ENCODE measurements at places on chromosomes 16 and 17. TPM values are rescaled to one million over a fixed set of nuclear protein-coding genes. Genes with fewer than 3 reads are reported as not detected.

- no peak overlapping the region for H3K27ac ChIP-seq
- no peak for DNase-seq
- no peaks in the 10 kb centered on the region for H3K4me1 ChIP-seq
- peaks cover 7% of the 10 kb centered on the region for H3K27me3 ChIP-seq
- no peak overlapping the region for H3K4me3 ChIP-seq
- no peaks in the 10 kb centered on the region for H3K36me3 ChIP-seq
Measured at GRCh38 chr16:5005916-5006315, 27.8 kb downstream of the NAGPA start.

DNA sequence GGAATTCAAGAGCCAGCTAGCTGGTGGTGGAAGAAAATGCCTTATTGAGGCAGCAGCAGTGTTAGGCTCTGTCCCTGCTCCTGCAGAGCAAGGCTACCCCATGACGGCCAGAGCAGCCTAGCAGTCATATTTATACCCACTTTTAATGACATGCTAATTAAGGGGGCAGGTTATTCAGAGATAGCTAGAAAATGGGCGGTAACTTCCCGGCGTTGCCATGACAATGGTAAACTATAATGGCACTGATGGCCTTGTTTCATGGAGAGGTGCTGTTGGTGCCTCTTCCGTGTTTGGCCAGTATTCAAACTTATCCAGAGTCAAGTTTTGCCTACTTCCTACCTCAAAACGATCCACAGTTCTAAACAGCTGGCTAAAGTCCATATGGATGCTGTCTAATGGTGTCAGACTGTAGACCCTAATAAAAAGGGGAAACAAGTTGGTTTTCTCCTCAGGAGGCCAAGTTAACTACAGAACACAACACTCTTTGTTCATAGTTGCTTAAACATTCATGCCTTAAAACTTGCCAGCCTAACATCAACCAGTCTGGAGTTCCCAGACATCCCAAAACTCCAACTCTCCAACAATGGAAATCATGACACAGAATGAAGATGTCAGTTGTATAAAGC, 3.7 kb upstream of the SCNN1B start:
- H3K27me3 ChIP-seq: peaks cover 40% of the 10 kb centered on the region
- H3K4me3 ChIP-seq: no peak overlapping the region
- H3K27ac ChIP-seq: no peak overlapping the region
- no peak for DNase-seq
- H3K4me1 ChIP-seq: no peaks in the 10 kb centered on the region
- no peaks in the 10 kb centered on the region for H3K36me3 ChIP-seq

- peaks cover 5% of the 10 kb centered on the region for H3K27me3 ChIP-seq
- no peaks in the 10 kb centered on the region for H3K36me3 ChIP-seq
Measured at GRCh38 chr16:1890708-1891050, 18.7 kb upstream of the MEIOB start.

- no peak overlapping the region for H3K27ac ChIP-seq
- H3K27me3 ChIP-seq: no peaks in the 10 kb centered on the region
- no peaks in the 10 kb centered on the region for H3K4me1 ChIP-seq
- no peak overlapping the region for H3K4me3 ChIP-seq
- DNase-seq: no peak
- no peaks in the 10 kb centered on the region for H3K36me3 ChIP-seq
Measured at GRCh38 chr16:65218348-65218747, 96.5 kb upstream of the CDH11 start.

- no peak overlapping the region for H3K4me3 ChIP-seq
- H3K27ac ChIP-seq: no peak overlapping the region
- DNase-seq: no peak
- H3K4me1 ChIP-seq: no peaks in the 10 kb centered on the region
- no peaks in the 10 kb centered on the region for H3K36me3 ChIP-seq
Measured at GRCh38 chr17:49480836-49481615, 14.1 kb upstream of the NGFR start.

DNA sequence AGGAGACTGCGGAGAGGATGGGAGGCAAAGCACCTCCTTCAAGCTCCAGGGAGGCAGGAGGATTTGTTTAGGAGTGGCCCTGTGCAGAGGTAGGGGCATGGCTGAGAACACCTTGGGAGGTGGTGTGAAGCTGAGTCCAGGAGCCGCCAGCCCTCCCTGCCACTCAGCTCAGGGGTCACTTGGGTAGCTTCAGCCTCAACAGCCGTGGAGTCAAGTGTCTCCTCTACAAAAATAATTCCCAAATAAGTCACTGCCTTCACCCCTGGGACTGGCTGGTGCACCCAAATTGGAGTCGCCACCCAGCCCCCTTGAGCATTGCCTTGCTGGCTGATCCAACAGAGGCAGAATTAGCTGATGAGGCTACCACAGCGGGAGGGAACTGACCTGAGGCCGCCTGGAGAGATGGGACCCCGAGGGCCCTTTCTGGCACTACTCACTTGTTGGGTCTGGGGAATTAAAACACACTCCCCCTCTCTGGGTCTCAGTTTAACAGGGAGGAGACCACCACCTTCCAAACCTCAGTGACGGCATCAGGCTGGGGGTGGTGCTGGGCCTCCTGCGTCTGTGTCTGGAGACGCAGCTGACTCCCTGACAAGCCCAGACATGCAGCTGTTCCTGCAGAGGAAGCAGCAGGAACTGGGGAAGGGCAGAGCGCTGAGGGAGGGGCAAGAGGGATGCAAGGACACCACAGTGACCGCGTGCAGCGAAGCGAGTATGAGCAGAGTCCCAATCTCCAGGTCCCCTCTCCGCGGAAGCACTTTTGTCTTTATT, 87.9 kb upstream of the TOB1 start:
- no peaks in the 10 kb centered on the region for H3K36me3 ChIP-seq
- no peak overlapping the region for H3K27ac ChIP-seq
- H3K4me3 ChIP-seq: no peak overlapping the region
- H3K27me3 ChIP-seq: no peaks in the 10 kb centered on the region

DNA sequence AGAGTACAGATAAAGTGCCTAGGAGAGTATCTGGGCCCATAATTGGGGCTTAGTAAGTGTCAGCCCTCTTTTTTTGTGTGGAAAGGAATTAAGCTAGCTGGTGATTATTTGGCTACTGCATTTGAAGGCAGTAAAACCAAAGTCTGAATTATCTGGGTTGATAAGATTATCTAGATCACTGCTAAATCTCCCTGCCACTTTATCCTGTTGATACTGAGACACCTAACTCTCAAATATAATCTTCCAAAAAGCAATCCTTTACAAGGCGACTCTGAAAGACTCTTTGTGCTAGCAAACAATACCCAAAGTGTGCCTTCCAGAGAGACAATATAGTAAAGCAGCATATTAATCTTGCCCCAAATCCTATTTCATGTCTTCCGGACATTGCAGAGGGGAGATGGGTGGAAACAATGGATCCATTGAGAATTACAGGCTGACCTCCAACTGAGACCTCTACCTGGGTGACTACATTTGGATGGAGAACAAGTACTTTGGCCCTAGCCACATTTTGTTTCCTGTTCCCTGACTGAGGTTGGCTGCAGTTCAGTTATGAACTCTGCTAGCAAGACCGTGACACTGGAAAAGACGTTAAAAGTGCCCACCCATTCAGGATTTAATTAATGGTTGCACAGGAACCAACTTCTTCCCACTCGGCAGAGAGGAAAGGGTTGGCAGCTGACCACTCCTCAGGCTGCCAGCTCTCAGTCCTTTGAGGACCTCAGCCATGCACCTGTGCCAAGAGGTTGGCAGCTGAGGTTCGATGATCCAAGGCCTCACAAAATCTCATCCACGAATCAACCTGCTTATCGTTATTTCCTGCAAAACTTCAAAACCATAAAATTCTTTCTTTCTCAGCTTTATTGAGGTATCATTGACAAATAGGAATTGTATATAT, 72.6 kb downstream of the SYCE1L start:
- H3K36me3 ChIP-seq: no peaks in the 10 kb centered on the region
- H3K27me3 ChIP-seq: peaks cover 20% of the 10 kb centered on the region
- no peaks in the 10 kb centered on the region for H3K4me1 ChIP-seq
- H3K4me3 ChIP-seq: no peak overlapping the region

DNA sequence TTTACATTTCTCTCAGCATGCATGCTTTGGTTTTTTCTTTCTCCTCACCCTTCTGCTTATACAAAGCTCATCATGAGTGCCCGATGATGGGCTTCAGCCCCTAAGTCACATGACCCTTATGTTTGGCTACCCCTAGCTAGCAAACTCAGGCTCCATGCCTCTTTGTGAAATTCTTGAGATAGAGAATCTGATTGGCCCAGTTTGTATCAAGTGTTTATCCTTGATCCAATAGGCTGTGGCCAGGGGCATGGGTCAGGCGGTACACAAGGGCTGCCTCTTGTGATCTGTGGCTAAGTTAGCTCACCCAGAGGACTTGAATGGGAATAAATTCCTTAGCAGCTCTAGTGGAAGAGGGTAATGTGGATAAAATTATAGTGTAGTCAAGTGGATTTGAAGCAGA, 11.5 kb upstream of the TOX3 start:
- no peaks in the 10 kb centered on the region for H3K4me1 ChIP-seq
- H3K4me3 ChIP-seq: no peak overlapping the region
- H3K36me3 ChIP-seq: no peaks in the 10 kb centered on the region
- H3K27ac ChIP-seq: no peak overlapping the region
- H3K27me3 ChIP-seq: peaks cover 9% of the 10 kb centered on the region

DNA sequence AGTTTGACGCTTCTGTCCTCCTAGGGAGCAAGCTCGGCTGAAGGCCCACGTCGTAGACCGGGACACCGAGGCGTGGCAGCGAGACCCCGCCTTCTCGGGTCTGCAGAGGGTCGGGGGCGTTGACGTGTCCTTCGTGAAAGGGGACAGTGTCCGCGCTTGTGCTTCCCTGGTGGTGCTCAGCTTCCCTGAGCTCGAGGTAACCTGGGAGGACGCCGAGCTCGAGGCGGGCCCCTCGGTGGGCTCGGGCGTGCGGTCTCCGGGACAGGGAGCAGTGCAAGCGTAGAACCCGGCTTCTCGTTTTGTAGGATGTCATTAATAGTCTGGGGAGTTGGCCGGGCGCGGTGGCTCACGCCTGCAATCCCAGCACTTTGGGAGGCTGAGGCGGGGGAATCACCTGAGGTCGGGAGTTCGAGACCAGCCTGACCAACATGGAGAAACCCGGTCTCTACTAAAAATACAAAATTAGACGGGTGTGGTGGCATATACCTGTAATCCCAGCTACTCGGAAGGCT, 715 bp downstream of the ENDOV start:
- peak overlapping the region; percentile 81 for H3K4me3 ChIP-seq
- DNase-seq: no peak
- peaks cover 23% of the 10 kb centered on the region for H3K4me1 ChIP-seq
- H3K36me3 ChIP-seq: peaks cover 4% of the 10 kb centered on the region

GRCh38 chr16:88347656-88348376, 34.9 kb upstream of the ZNF469 start:
- peak; percentile 50 for DNase-seq
- no peaks in the 10 kb centered on the region for H3K36me3 ChIP-seq
- peaks cover 3% of the 10 kb centered on the region for H3K4me1 ChIP-seq
- H3K27me3 ChIP-seq: no peaks in the 10 kb centered on the region

CMTR2 gene
- 16.5 TPM for total RNA-seq

KIF18B gene
- total RNA-seq: 48.7 TPM

SOX9 gene
- not detected for total RNA-seq

TSPOAP1 gene
- total RNA-seq: 11.8 TPM

PIPOX gene
- 1.8 TPM for total RNA-seq

PPY gene
- total RNA-seq: not detected

All from activated CD4-positive, alpha-beta T cell treated with anti-CD3 and anti-CD28 coated beads for 36 hours (primary cell).